ENCODE measurements at places on chromosomes 5 and 9.

GRCh38 chr5:166340039-166340438 lies 1951.4 kb upstream of the WWC1 start:
- DNase-seq, result no peak

GRCh38 chr5:176501333-176501732 lies 35.9 kb downstream of the RNF44 start:
- DNase-seq, result no peak

GRCh38 chr5:114208120-114208519 lies 153.8 kb upstream of the KCNN2 start:
- no peak for DNase-seq

- DNase-seq, result no peak
These were observed 338.6 kb downstream of the TMEM38B start for GRCh38 chr9:106032978-106033377.

DNA sequence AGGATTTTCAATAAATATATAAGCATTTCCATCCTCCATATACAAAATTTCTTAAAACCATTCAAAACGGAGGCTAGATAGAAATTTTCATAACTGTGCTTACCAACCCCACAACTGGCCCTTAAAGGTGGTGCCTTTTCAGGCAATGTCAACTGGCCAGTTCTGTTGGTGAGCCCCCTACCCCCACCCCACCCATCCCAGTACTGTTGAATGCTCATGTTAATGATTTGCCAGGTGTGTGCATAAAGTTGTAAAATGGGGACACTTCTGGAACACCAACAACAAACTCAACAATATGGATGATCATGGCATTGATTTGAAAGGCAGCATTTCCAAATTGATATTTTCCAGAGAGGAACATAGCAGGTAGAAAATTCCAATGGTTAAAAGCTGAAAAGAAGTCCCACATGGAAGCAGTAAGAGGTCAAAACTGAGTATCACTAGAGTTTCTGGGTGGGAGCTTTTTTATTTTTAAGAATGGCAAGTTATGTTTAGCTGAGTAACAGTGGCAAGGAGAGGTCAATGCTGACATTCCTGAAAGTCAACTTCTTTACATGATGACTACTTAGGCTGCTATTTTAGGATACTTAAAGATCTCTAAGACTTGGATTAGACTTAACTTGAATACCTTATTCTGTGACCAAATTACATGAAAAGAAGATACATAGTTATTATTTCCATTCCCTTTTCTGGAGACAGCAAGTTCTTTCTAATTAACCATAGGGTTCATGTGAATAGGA lies 2.7 kb downstream of the LEAP2 start:
- DNase-seq, result no peak

All from LoVo (cell line).